ENCODE measurements at places on chromosomes 11 and 22.

- DNase-seq: no peak
These were observed 60.3 kb downstream of the TMPRSS5 start for GRCh38 chr11:113645593-113646349.

DNA sequence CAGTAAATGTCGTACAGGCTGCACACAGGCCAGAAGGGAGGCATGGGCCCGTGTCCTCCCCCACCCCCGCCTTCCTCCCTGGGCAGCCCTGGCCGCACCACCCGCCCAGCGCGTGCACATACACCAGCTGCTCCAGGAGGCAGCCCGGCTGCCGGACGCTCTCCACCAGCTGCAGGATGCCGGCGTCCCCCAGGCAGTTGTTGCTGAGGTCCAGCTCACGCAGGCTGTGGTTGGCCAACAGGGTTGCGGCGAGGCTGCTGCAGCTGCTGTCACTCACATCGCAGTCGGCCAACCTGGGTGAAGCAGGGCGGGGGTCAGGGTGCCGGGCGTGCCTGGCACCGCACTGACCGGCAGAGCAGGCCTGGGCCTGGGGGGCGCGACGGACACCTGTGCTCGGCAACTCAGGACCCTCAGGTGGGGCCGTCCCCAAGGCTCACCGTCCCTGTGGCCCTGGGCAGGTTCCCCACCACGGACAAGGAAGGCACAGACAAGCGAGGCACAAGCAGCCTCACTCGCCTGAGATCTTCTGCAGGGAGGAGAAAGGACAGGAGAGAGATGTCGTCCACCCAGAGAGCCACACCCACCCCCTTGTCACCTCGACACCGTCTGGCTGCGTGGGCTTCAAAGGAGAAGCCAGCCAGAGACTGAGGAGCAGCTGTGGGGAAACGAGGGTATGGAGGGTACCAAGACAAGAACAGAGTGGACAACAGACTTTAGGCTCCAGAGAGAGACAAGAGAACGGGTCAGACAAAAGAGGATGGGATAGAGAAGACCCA is 12.1 kb downstream of the RNH1 start:
- DNase-seq: no peak

DNA sequence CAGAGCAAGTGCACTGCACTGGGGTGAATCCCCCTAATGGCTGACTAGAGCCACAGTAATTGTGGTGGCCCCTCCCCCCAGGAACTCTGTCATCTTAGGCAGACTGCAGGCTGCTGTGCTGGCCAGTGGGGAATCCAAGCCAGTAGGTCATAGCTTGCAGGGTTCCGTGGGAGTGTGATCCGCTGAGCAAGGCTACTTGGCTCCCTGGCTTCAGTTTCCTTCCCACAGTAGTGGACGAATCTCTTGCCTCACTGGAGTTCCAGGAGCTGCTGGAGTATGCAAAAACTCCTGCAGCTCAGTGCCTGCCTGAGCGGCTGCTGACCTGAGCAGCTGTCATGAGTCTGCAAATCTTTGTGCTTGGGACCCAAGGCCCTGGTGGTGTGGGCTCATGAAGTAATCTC is 13.2 kb downstream of the OOSP3 start:
- DNase-seq: no peak

- DNase-seq: no peak
These were observed 80.0 kb upstream of the CLPB start for GRCh38 chr11:72514331-72514730.

DNA sequence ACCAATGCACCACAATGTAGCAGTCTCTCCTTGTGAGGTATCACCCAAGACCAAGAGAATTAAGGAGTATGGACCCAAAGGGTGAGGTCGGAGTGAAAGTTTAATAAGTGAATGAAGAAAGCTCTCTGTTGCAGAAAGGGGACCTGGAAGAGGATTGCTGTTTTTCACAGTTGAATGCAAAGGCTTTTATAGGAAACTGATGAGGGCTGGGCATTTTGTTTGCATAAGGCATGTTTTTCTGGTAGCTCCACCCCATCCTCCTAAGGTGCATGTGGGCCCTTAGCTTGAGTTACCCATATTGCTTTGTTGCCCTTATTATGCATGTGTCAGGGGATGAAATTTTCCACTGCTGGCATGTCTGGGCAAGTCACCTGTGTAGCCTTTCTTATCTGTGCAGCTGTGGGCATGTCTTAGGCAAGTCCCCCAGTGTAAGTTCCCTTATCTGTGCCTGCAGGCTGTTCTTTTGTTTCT is 64.7 kb downstream of the BDNF start:
- DNase-seq: no peak

GRCh38 chr11:75022759-75023396 is 34.1 kb downstream of the NEU3 start:
- no peak for DNase-seq

DNA sequence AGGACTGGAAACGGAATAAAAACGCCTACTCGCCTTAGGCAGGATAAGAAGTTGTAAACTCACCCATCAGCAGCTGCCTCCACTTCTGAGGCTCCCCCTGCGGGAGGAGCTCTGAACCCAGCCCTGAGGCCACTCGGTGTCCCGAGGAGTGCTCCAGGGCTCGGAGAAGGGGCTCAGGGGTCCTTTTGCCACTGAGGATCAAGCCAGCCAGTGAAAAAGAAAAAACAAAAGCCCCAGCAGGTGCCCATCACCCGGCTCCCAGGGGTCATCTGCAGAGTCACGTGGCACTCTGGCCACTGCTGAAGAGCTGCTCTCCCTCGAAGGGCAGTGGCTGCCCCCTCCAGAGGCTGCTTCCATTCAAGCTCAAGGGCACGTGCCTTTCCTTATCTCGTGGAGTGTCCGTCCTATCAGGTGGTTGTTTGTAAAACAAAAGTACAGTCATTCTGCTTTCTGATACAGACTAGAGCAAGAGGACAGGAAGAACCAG is 29.0 kb downstream of the NUP50 start:
- DNase-seq: no peak

DNA sequence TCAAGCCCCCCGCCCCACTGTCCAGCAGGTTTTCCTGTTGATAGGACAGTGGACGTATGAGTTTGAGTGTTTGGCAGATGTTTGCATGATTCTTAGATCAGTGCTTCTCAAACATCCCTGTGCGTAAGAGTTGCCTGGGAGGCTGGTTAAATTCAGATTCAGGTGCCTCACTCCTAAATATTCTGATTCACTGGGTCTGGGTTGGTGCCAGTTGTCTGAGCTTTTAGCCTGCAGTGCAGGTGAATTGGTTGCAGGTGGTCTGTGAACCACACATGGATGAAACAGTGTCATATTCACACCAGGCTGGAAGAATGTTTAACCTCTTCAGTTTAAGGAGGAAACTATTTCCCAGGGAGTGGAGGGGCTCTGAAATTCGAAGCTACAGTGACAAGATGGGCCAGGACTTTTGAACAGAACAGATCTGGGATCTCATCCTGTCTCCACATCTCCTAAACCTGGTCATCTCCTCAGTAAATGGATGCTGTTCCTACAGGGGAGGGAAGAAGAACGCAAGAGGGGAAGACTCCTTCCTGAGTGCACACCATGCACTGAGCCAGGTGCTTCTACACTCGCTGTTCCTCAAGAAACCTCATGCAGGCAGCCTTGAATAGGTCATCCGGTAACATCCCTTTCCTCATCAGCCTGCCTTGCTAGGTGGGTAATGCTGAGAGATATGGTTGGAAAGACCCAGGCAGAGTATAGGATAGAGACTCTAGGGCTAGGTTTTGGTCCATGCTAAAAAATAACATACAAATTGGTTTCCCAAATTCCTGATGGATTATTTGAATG is 47.8 kb downstream of the TEAD1 start:
- no peak for DNase-seq

- DNase-seq: no peak
These were observed 510.7 kb downstream of the OPCML start for GRCh38 chr11:133021553-133021952.

DNA sequence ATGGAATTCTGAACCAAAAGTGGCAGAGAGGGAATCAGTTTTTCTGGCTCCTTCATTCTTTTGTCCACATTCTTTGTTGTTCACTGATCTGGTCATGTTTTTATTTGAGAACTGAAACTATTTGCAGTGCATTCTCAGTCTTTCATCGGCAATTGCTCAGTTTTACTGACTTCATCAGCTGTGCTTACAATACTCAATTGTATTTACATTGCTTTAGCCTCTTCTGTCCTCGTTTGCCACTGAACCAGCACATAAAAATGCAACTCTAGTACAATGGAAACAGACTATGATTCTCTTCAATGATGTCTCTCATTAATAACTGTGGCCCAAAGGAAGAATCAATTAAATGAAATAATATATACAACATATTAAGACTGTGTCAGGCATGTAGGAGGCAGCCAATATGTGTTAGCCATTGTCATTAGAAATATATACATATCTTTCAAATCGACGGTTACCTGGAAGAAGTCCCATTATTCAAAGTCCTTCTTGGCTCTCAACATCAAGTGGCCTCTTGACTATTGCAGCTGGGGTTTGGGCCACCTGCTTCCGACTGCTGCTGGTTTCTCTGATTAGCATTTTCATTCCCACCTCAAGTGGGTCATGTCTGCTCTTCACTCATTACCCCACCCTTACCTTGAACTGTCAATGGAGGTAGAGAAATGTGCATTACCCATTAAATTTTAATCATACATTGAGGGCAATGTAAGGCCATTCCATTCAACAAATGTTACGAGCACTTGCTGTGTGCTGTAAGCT is 600.1 kb downstream of the INSC start:
- DNase-seq: no peak

- no peak for DNase-seq
These were observed 26.6 kb upstream of the MYEOV start for GRCh38 chr11:69267395-69267805.

DNA sequence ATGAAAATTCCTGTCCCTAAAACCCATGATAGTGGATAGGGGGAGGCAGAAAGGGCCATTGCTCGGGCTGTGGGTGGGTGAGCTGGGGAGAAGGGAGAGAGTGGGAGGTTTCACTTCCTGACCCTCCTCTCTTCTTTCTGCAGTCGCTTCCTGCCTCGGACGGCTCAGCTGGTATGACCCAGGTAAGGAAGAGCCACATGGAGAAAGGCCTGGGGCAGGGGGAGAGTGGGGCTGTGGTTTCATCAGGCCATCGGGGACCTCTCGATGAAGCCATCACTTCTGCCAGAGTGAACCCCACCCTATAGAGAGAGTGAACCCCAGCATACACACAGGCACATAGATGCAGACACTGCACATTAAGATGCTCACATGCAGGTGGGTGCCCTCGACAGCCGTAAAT is 12.6 kb downstream of the CD5 start:
- DNase-seq: no peak

DNA sequence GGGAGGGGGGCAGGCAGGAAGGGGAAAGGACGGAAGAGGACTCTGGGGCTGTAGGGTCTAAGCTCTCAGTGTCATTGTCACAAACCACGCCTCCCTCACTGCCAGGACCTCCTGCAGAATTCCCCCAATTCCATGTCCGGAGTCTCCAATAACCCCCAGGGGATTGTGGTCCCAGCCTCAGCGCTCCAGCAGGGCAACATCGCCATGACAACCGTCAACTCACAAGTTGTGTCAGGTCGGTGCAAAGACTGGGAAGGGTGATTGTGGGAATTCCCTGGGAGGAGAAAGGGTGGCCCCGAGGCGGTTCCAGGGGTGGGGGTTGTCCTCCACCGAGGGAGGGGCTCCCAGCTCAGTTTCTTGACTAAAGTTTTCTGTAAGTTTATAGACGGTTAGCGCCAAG is 86.0 kb downstream of the FEZ1 start:
- no peak for DNase-seq

- DNase-seq: no peak
These were observed 27.9 kb upstream of the ABCC8 start for GRCh38 chr11:17504330-17505107.

- DNase-seq: no peak
These were observed 5.9 kb upstream of the ATF4 start for GRCh38 chr22:39514373-39514973.

DNA sequence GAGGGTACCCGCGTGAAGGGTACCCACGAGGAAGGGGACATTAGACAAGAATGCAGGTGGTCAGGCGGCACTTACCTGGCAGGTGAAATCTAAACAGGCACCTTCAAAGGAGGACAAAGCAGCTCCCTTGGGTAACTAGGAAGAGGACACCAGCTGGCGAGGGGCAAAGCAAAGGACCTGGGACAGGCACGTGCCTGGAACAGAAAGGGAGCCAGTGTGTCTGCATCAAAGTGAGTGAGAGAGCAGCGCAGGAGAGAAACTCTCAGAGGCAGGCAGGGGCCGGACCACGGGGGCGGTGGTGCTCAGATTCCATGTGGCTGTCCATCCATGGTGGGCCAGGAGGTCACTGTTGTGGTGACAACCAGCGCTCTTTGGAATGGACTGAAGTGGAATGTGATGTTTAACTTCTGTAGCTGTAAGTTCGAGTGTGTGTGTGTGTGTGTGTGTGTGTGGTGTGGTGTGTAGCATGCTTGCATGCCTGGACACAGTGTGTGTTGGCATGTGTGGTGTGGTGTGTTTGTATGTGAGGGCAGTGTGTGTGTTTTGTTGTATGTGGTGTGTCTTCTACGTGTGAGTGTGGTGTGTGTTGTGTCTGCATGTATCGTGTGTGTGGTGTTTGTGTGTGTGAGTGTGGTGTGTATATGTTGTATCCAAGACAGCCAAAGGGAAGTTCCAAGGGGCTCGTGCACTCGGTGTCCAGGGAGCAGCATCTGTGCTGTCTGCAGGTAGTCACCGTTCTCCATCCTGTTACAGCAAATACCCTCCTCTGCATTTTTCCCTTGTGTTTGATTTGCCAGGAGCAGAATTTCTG is 86.4 kb downstream of the CDKN1C start:
- DNase-seq: no peak

- no peak for DNase-seq
These were observed 39.6 kb upstream of the PLET1 start for GRCh38 chr11:112300094-112300786.

- no peak for DNase-seq
These were observed 339.6 kb upstream of the ANO3 start for GRCh38 chr11:25992294-25992693.

DNA sequence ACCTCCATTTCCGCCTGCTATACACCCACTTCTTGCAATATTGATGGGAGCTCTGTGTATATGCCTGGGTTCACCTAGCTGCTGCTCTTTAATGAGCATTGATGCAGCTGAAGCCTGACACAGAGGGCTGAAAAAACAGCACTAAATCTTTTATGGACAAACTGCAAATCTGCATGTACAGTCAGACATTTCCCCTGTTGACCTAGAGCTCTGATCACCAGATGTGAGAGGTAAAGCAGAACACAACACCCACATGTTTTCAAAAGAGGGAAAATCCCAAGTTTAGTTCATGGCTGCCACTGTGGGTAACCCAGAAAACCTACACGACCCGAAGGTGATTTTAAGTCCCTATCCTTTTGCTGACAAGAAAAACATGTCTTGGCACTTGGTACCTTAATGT is 303.0 kb upstream of the PITPNB start:
- DNase-seq: no peak

DNA sequence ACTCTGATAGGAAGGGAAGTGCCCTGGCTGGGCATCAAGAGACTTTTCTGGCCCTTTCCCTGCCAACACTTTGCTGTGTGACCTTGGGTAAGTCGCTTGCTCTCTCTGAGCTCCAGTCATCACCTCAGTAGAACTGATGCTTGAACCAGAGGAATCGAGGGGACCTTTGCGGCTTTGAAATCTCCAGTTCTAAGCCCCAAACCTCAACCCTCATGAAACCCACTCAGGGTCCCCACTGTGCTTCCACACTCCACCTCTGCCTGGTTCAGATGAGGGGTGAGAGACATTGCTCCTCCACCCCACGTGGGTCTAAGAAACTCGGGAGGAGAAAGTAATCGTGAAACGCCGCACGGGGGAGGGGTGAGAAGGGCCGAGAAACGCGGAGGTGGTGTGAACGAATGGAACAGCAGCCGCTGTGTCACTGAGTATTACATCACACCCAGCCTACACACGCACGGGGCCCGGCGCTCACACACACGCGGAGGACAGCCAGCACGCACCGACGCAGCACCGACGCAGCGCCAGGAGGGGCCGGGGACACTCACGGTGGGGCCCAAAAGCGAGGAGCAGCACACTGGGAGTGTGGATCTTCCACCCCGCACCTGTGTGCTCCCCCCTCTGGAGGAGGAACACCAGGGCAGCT is 4.3 kb downstream of the RTN4RL2 start:
- DNase-seq: no peak

Measured in cortex of kidney (tissue), 1 donor.